ENCODE measurements at places on chromosomes 12 and 14.

DNA sequence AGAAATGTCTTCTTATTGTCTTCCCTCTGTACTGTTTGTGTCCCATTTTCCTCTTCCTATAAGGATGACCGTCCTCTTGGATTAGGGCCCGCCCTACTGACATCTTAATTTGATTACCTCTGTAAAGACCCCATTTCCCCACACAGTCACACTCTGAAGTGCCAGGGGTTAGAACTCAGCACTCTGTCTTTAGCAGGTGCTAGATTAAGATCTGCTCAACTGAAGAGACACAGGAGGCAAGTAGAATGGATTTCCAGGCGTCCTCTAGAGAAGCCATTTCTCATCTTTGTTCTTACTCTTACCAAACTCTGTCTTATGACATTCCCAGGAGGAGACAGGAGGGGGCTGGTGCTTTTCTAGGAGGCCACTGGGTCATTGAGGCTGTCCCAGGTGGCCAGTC is 50.8 kb downstream of the VCPKMT start:
- DNase-seq, result no peak

DNA sequence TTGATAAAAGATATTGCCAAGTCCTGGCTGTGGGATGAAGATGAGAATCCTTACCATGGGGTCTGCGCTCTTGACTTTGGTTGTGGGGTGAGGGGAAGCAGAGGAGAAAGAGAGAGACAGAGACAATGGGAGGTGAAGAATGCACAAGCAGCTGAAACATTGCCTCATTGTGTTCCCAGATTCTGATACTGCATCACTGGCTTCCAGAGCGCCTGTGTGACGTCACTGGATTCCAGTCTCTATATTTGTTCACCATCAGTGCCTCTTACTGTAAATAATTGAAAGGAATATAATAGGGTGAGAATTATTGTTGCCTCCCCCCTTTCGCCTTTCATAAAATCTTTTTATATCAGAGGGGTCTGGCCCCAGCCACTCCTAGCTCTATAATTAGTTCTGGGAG is 188.9 kb upstream of the NTF3 start:
- no peak for DNase-seq

GRCh38 chr12:123395236-123395635 is 11.3 kb downstream of the KMT5A start:
- DNase-seq, result no peak

- DNase-seq, result no peak
These were observed 9.3 kb downstream of the ISCU start for GRCh38 chr12:108571609-108572165.

- peak; percentile 33 for DNase-seq
These were observed 2.9 kb downstream of the MYL2 start for GRCh38 chr12:110917467-110917866.

- no peak for DNase-seq
These were observed 37.2 kb downstream of the DDX51 start for GRCh38 chr12:132106921-132107320.

DNA sequence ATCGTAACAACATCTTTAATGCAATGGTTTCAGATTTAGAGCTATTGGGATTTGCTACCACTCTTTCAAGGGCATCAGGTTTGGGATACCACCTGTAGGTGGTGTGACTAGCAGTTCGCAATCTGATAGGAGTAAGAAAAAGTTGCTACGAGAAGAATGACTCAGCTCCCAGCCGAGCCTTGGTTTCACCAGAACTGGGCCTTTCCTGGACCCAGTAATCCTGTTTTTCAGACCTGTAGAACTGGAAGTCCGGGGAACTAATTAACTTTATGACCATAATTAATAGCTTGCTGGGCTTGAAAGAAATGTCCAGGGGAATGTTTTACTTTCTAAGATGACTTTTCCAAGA is 770 bp downstream of the ABHD4 start:
- no peak for DNase-seq

GRCh38 chr12:125255935-125256633 is 190.8 kb downstream of the AACS start:
- no peak for DNase-seq

DNA sequence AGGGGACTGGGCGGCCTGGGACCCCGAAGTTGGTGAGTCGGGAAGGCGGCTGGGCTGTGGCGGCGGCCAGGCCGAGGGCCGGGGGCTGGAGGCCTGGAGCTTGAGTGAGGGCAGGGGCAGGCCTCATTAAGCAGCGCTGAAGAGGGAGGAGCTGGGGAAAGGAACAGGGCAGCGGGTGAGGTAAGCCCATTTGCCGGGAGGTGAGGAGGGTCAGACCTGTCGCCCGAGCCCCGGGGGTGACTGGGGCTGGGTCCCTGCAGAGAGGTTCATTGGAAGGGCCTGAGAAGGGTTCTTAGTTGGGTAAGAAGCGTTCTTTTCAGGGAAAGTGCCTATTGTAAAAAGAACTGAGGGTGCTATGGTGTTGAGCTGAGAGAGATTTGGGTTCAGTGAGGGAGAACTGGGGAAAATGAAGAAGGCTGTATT is 441 bp downstream of the RAB5B start:
- no peak for DNase-seq

DNA sequence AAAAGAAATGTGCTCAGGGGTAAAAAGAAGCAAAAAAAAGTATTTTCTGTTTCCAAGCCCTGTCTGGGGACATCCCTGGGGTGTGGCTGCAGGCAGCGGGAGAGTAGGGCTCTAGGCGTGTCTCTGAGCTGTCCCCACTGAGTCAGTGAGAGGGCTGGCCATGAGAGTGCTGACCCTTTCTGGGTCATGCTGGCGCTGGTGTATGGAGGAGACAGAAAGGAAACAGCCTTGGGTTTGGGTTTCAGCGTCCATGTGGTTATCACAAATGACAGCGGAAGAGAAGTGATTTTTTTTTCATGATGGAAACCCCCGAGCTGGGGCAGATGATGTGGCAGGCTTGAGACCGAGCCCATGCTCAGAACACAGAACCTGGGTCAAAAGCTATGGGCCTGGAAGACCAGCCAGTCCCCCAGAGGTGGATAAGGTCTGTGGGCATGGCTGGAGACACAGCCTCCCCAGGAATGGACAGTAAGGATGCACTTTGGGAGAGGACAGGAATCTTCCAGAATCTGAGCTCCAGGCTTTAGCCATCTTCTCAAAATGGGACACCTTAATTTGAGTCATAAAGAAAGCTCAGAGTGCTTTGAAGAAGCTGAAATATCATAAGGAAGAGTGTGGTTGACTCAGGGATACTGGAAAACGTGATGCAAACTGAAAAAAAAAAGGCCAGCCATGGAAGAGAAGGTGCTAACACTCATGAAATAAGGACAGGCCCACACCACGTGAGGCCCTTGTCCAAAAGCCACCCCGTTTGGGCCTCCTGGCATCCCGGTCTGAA is 36.2 kb downstream of the SYNE3 start:
- DNase-seq, result no peak

DNA sequence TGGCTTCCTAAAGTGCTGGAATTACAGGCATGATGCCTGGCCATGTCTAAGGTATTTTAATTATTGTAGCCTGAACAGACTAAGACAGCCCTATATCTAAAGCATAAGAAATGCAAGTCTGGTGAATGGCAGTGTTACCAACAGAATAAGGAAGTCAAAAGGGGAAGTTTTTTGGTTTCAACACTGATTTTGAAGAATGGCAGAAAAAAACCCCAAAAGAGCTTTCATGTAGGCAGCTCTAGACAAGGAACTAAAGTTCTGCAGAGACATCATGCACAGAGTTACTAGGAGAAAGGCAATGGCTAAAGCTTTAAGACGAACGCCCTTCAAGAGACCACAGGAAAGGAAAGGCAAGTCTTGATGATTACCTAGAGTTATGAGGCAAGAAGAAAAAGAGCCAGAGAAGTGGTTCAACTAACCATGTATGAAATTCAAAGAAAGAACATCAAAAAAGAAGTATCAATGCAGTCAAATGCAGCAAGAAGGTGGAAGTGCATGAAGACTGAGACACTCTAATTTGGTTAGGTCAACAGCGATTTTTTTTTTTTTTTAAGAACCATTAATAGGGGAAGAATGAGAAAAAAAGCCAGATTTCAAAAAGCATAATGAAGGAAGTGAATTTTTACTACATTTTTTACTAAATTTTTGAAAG is 50.8 kb downstream of the RPS6KA5 start:
- DNase-seq, result no peak

DNA sequence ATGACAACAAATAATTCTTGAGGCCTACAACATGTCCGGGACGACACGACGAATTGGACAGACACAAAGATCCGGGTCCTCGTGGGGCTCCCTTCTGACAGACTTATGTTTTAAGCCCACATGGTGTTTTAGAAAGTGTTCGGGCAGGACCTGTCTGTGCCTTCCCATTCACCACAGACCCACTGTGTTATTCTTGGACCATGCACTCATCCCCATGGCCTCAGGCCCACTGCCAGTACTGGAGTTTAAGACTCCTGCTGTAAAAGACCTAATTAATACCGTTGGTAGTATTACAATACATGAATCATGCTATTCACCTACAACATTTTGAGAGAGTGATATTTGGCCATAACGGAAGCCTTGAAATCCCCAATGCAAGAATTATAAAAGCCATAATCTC is 20.0 kb downstream of the SLC15A4 start:
- DNase-seq, result no peak

GRCh38 chr12:2960390-2960956 is 1.3 kb downstream of the TEAD4 start:
- no peak for DNase-seq

- no peak for DNase-seq
These were observed 456.9 kb upstream of the SYT1 start for GRCh38 chr12:78407722-78408121.

DNA sequence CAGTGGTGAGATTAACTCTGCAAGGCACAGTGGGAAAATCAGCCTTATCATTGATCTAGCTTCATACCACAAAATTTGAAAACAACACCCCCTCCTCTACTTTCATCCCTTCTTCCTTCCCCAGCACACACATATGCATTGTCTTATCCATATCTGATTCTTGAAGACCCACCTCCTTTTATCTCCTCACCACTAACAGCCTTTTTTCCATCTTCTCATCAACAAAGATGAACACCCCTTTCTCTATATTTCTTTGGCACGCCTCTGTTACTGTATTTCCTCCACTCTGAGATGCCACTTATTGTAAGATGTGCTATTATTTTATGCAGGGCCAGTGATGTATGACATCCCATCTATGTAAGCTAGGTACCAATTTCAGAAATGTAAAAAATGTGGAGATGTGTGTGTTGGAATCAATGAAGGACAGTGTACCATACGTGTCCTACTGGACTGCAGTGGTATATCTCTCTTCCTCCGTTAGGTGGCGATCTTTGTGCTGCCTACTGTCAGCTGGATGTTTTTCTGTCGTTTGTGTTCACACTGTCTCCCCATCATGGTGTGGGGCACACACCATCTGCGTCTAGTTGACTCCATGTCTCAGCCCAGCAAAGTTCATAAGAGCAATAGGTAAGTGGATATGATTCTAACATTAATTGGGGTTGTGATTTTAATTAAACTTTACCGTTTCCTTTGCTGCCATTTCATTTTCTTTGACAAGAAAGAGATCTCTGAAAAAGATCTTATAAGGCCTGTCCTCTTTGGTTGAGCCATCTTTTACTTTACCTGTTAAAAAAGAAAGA is 24.0 kb downstream of the CCDC38 start:
- DNase-seq, result no peak

- DNase-seq, result no peak
These were observed 338.2 kb downstream of the TRHDE start for GRCh38 chr12:72610342-72610741.

DNA sequence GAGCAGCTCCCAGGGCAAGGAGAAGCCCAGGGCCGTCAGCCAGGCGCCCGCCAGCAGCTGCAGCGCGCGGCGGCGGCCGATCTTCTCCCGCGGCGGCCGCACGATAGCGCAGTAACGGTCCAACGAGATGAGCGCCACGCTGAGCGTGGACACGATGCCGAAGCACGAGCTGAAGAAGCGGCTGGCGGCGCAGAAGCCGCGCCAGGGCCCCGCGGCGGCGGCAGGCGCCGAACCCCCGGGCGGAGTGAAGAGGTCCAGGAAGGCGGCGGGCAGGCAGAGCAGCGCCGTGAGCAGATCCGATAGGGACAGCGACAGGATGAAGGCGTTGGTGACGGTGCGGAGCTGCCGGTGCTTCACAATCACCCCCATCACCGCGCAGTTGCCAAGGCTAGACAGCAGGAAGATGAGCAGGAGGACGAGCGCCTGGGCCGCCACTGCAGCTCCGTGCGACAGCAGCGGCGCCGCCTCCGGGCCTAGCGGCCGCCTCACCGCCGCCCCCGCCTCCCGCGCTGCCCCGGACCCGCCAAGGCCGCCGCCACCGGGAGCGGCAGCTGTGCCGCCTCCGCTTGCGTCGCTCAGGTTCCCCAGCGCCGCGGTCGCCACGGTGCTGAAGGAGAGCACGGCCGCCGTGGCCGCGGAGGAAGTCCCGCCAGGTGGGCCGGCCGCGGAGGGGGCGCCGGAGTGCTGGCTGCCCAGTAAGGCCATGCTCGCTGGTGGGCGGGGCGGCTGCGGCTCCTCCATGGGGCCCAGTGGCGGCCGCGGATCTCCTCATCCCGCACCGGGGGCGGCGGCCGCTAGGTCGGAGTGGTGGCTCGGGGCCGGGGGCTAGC is 479 bp downstream of the GPR135 start:
- DNase-seq, result no peak

Measured in HS-27A (cell line).